Naive B cell (primary cell): ENCODE measurements at places on chromosomes 2 and 18. TPM values are rescaled to one million over a fixed set of nuclear protein-coding genes. Genes with fewer than 3 reads are reported as not detected.
A peak's percentile ranks its signal among the peaks of the same experiment; 100 is the strongest.

GRCh38 chr2:236082061-236082460 is 86.1 kb downstream of the GBX2 start:
- no peaks in the 10 kb centered on the region for H3K4me1 ChIP-seq
- no peak overlapping the region for H3K4me3 ChIP-seq
- H3K27ac ChIP-seq = no peak overlapping the region

DNA sequence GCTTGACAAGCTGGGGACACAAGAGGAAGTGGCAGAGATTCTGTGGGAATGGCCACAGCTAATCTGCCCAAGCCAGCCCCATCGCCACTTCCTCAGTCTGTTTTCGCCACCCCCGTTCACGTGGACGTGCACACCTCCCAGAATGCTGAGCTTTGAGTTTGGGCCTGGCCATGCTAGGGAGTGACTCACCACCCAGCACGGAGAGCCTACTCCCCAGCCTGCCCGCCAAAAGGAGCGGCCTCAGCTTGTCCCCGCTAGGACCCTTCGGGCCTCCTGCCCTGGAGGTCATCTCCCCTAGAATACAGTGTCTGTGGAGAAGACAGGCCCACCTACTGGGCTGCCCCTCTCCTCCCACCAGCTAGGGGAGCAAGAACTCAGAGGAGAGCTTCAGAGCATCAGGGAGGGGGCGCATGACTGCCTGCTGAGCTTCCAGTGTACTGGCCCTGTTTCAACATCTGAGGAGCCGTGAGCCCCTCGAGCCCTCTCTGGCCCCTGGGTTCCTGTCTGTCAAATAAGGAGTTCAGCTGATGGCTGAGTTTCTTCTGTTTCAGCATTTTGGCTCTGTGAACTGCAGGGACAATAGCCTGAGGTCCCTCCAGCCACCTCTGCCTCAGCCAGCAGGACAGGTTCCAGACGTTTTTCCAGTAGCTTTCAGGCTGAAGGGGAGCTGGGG is 5.1 kb downstream of the SLC35F6 start:
- no peak overlapping the region for H3K27ac ChIP-seq
- H3K4me1 ChIP-seq = peaks cover 56% of the 10 kb centered on the region
- H3K36me3 ChIP-seq = no peaks in the 10 kb centered on the region
- H3K4me3 ChIP-seq = no peak overlapping the region

DNA sequence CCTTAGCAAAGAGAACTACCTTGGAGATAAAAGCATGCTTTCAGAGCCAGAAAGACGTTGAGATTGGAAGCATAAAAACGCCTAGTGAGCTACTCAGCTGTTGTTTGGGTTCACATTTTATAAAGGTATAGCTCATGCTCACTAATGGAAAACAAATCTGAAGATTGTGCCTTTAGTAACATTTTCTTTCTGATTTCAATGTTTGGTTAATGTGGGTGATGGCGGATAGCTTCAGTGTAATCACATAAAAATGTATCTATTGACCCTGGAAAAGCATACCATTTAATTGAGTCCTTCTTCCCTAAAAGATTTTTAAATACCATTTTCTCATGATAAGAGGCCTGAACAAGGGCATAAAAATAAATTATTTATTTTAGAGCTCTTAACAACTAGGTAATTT is 73.4 kb downstream of the DTNA start:
- peaks cover 8% of the 10 kb centered on the region for H3K27me3 ChIP-seq
- H3K4me3 ChIP-seq = no peak overlapping the region
- DNase-seq = no peak
- H3K36me3 ChIP-seq = no peaks in the 10 kb centered on the region
- no peak overlapping the region for H3K27ac ChIP-seq
- no peaks in the 10 kb centered on the region for H3K4me1 ChIP-seq

GRCh38 chr2:75379476-75380210 is 180.3 kb upstream of the TACR1 start:
- H3K4me3 ChIP-seq = no peak overlapping the region
- no peaks in the 10 kb centered on the region for H3K27me3 ChIP-seq
- DNase-seq = no peak
- H3K4me1 ChIP-seq = no peaks in the 10 kb centered on the region

DNA sequence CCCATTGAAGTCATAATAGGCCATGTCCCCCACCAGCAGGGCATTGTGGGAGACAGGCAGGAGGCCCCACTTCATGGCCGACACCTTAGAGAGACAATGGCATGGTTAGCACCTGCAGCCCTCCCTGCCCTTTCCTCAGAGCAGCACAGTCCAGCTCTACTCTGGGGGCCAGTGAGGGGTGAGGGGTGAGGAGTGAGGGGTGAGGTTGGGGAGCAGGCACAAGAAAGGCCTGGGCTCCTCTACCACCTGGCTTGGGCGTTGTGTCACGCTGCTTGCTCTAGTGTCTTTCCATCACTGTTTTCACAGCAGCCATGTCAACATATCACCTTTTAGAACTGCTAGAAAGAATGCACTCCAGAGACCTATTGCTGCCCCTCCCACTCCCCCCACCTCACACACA is 77.2 kb downstream of the ADD2 start:
- no peak overlapping the region for H3K27ac ChIP-seq
- no peak for DNase-seq
- no peaks in the 10 kb centered on the region for H3K4me1 ChIP-seq
- no peak overlapping the region for H3K4me3 ChIP-seq
- H3K36me3 ChIP-seq = peaks cover 36% of the 10 kb centered on the region
- H3K27me3 ChIP-seq = no peaks in the 10 kb centered on the region

DNA sequence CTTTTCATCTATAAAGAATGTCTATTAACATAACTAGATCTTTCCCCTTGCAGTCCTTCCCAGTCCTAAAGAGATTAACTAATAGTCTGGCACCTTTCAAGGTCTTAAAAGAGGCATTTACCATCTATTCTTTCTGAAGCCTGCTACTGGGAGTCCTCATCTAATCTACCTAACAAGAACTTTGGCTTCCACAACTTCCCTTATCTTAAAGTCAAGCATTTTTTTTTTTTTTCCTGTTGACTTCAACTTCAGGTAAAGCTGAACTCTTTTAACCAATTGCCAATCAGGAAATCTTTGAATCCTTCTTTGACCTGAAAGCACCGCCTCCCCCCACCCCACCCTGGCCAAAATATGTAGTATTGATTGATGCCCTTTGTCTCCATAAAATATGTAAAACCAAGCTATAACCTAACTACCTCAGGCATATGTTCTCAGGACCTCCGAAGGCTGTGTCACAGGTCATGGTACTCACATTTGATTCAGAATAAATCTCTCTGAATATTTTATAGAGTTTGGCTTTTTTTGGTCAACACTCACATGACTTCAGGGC is 168.6 kb downstream of the PTPRM start:
- no peak for DNase-seq
- H3K4me3 ChIP-seq = no peak overlapping the region
- H3K4me1 ChIP-seq = no peaks in the 10 kb centered on the region
- no peaks in the 10 kb centered on the region for H3K36me3 ChIP-seq
- H3K27ac ChIP-seq = no peak overlapping the region

DNA sequence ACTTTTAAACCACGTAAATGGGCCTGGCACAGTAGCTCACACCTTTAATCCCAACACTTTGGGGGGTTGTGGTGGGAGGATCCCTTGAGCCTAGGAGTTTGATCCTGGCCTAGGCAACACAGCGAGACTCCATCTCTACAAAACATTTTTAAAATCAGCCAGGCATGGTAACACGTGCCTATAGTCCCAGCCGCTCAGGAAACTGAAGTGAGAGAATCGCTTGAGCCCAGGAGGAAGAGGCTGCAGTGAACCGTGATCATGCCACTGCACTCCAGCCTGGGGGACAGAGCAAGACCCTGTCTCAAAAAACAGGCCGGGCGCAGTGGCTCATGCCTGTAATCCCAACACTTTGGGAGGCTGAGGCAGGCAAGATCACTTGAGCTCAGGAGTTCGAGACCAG is 12.2 kb downstream of the ROCK1 start:
- H3K27me3 ChIP-seq = no peaks in the 10 kb centered on the region
- no peaks in the 10 kb centered on the region for H3K36me3 ChIP-seq
- peak overlapping the region; percentile 88 for H3K27ac ChIP-seq
- peak overlapping the region; percentile 73 for H3K4me3 ChIP-seq

- H3K4me3 ChIP-seq = no peak overlapping the region
- no peaks in the 10 kb centered on the region for H3K27me3 ChIP-seq
- H3K27ac ChIP-seq = peak overlapping the region; percentile 8
- H3K36me3 ChIP-seq = no peaks in the 10 kb centered on the region
- no peak for DNase-seq
Observed at GRCh38 chr2:68052717-68053422, 9.9 kb downstream of the C1D start.

FBXO36 gene
- 0.76 TPM for polyA plus RNA-seq

TNS1 gene
- polyA plus RNA-seq = 0.17 TPM

SP3 gene
- polyA plus RNA-seq = 45.7 TPM

FRZB gene
- polyA plus RNA-seq = not detected
